ENCODE measurements at places on chromosomes 1 and 21.

- peak; percentile 34 for DNase-seq
Measured at GRCh38 chr1:54543729-54544496, 4.1 kb upstream of the ACOT11 start.

GRCh38 chr1:226572325-226572726 lies 23.8 kb downstream of the STUM start:
- no peak for DNase-seq

DNA sequence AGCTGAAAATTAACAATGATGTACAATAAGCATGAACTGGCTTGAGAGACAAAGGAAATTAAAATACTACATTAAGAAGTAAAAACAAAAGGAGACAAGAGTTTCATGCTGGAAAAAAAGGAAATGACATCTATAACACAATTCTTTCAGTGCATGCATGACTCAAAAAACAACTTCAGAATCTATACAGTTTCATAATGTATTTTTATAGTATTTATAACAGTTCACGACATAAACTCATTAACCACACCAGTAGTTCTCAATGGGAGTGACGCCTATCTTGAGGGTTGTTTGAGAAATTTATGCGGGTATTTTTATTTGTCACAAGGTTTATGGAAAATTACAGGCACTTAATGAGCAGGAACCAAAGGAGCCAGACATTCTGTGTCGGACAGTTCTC lies 168.5 kb downstream of the SMYD3 start:
- no peak for DNase-seq

GRCh38 chr1:192610112-192610889 lies 25.6 kb upstream of the RGS13 start:
- no peak for DNase-seq

DNA sequence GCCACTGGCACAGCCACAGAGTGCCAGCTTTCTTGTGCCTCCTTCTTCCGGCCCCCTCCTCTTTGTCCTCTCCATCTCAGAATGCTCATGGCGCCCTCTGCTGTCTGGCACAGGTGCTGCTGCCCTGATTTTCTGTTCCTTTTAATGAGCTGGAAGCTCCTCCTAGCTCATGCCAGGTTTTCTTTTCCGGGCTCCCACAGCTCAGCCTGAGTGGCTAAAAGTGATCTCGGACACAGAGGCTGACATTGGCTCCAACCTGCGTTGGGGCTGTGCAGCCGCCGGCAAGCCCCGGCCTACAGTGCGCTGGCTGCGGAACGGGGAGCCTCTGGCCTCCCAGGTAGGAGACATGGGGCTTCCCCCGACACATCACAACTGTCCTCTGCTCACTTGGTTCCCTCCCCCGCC lies 18.7 kb downstream of the CNTN2 start:
- peak; percentile 98 for DNase-seq

DNA sequence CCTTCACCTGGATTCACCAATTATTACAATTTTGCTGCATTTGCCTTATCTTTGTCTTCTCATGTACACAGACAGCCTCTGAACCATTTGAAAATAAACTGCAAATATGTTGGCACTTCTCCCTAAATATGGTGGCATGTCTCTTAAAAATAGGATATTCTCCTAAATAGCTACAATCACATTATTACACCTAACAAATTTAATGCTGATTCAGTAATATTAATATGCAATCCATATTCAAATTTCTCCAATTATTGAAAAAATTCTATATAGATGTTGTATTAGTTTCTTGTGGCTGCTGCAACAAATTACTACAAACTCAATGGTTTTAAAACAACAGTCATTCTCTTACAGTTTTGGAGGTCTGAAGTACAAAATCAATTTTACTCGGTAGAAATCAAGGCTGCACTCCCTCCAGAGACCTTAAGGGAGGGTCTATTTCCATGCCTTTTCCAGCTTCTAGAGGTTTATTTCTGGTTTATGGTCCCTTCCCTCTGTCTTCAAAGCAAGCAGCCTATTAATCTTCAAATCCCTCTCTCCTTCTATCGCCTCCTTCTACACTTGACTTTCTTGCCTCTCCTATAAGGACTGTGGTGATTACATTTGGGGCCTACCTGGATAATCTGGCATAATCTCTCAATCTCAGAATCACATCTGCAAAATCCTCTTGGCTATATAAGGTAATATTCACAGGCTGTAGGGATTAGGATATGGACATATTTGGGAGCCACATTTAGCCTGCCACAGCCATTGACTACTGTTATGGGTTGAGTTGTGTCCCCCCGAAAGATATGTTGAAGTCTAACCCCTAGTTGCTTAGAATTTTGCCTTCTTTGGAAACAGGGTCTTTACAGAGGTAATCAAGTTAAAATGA lies 52.5 kb upstream of the BOLA1 start:
- DNase-seq, result peak; percentile 9

DNA sequence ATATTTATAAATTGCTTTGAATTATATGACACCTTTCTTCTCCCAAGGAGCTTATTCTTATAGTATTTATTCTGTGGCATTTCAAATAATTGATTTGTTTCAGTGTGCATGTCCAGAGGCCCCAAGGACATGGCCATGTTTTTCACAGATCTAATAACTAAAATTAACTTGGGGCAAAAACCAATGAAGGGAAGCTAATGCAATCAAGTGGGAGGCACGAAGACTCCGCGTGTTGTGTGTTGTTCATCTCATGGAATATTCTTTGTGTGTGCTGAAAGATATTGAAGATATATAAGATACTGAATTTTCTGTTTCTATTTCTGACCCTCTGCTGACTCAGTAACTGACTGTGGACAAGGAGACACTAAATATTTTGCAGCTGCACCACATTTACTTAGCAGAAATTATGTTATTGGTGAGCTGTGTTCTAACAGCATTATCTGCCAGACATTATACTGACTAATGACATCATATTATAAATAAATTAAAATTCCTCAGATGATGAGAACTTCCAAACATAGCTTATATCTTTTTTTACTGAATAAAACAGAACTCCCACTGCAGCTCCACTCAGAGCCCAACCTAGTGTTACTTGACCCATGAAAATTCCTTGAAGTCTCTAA lies 519.3 kb upstream of the CXADR start:
- no peak for DNase-seq

DNA sequence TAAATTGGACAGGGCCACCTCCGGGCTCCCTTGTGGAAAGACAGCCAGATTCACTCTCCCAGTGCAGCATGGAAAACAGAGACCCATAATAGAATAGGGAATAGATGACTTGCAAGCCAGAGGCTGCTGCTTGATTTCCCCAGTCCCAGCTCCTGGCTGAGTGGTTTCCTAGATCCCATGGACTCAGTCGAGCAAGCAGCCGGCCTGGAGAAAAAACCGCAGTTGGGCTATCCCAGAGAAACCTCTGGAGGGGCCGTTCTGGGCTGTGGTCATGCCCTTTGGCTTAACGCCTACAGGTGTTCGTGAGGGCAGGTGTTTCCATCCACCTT lies 61.7 kb downstream of the ELK4 start:
- no peak for DNase-seq

DNA sequence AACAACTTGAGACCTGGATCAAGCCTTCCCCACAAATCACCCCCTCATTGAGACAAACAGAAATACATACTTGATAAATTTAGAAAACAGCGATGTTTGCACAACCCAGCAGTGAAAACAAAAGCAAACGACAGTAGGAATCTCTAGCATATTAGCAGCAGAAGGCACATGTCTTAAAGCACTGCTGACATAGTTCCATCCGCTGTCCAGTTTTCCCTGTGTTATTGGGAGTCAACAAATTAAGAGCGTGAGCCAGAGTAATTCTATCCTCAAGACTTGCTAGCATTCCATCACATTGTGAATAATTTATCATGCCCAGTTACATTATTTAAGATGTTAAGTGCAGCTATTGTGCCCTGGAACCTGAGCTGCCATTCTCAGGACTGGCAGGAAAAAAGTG lies 55.3 kb downstream of the IGSF5 start:
- DNase-seq, result no peak

- no peak for DNase-seq
Measured at GRCh38 chr1:168405906-168406549, 125.4 kb downstream of the TBX19 start.

GRCh38 chr1:11188381-11188780 lies 774 bp upstream of the ANGPTL7 start:
- no peak for DNase-seq

GRCh38 chr1:25034736-25035522 lies 104.9 kb upstream of the RUNX3 start:
- no peak for DNase-seq

GRCh38 chr21:38898422-38899096 lies 92.8 kb downstream of the ETS2 start:
- no peak for DNase-seq

GRCh38 chr1:217660353-217661062 lies 29.4 kb downstream of the SPATA17 start:
- peak; percentile 14 for DNase-seq

DNA sequence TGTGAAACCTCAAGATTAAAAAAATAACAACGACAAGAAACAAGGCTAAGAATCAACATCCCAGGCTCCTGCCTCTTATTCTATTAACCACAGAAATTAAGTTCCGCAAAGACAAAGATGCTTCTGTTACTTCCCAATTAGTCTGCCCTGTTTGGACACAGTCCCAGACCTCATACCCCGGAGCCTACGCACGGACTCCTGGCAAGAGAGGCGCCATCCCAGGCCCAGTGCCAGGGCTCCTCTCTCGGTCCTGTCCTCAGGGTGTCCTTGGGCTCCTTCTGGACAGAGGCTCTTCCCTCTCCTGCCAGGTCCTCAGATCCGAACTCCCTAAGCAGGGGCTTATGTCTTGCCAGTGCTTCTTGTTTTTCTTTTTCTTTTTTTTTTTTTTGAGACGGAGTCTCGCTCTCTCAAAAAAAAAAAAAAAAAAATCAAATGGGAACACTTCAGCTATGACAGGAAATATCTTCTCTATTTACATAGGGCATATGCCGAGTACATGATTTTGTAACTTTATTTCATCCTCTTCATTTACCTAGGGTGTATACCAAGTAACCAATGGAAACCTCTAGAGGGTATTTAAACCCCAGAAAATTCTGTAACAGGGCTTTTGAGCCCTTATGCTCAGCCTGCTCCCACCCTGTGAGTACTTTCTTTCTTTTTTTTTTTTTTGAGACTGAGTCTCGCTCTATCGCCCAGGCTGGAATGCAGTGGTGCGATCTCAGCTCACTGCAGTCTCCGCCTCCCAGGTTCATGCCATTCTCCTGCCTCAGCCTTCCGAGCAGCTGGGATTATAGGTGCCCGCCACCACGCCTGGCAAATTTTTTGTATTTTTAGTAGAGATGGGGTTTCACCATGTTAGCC lies 11.7 kb upstream of the ENO1 start:
- DNase-seq, result peak; percentile 56

DNA sequence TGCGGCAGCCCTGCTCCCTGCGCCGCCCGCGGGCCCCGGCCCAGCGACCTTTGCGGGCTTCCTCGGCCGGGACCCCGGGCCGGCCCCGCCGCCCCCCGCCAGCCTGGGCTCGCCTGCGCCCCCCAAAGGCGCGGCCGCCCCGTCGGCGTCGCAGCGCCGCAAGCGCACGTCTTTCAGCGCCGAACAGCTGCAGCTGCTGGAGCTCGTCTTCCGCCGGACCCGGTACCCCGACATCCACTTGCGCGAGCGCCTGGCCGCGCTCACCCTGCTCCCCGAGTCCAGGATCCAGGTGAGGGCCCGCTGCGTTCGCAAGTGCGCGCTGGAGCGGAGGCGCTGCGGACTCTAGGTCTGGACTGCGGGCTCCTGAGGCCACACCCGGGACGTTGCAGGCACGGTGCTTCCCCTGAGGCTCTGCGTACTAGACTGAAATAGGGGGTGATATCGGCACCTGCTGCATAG lies 351 bp downstream of the MIXL1 start:
- DNase-seq, result no peak

DNA sequence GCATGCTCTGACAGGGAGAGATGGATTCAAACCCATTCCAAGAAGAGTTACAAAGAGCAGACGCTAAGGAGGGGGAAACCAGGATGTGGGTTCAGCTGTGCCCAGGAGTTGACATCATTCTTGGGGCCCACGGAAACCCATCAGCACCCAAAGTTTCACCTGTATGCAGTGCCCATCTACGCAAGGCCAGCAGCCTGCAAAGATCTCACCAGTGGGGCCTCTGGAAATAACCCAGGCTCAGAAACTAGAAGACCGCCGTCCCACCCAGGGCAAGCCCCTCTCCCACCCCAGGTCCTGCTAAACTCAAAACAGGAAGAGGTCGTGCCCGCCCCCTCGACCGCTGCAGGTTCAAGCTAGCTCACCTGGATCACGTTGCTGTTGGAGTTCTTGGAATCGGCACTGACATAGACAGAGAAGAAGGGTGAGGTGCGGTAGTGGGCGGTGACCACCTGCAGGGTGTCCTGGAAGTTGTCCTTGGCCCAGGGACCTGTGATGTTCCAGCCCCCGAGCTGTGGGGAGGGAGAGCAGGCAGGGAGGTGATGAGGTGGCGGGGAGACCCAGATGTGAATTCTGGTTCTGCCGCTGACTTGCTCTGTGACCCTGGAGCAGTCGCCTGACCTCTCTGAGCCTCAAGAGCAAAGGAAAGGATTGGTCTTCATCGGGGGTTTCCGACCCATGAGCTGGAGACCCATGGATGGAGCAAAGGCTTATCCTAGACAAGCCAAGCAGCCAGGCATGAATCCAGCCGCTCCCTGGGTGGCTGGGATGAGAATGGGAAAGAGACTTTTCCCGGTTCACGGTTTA lies 31.7 kb downstream of the ECE1 start:
- DNase-seq, result no peak

DNA sequence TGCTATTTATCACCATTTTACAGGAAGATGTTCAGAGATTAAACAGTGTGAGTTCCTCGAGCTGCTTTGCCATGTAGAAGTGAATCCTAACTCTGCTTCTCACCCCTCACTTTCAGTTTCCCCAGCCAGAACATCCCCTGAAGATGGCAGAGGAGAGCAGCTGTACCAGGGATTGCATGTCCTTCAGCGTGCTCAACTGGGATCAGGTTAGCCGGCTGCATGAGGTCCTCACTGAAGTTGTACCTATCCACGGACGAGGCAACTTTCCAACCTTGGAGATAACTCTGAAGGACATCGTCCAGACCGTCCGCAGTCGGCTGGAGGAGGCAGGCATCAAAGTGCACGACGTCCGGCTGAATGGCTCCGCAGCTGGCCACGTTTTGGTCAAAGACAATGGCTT lies 16.9 kb downstream of the TENT5C start:
- DNase-seq, result no peak

- DNase-seq, result no peak
Measured at GRCh38 chr1:76203127-76203526, 128.6 kb downstream of the ST6GALNAC3 start.

DNA sequence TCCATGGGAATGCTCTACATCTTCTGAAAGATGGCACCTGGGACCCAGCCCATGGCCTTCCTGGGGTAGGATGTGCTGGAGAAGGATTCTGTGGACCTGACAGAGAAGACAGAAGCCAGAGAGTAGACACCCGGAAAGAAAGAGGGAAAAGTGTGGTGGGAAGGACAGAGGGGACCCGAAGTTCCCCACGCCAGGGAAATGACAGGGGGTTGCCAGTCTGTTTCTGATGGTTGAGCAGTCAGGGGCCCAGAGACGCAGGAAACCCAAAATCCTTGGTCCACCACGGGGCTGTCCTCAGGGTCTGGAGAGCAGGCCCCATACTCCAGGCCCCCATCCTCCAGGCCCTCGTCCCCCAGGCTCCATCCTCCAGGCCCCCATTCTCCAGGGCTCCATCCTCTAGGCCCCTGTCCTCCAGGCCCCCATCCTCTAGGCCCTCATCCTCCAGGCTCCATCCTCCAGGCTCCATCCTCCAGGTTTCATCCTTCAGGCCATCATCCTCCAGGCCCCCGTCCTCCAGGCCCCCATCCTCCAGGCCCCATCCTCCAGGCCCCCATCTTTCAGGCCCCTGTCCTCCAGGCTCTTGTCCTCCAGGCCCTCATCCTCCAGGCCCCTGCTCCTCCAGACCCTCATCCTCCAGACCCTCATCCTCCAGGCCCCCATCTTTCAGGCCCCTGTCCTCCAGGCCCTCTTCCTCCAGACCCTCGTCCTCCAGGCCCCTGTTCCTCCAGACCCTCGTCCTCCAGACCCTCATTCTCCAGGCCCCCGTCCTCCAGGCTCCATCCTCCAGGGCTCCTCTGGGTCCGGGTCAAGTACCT lies 1.0 kb upstream of the TFF2 start:
- DNase-seq, result no peak
